ENCODE measurements at places on chromosomes 5 and 9. TPM values are rescaled to one million over a fixed set of nuclear protein-coding genes. Genes with fewer than 3 reads are reported as not detected.
A peak's percentile ranks its signal among the peaks of the same experiment; 100 is the strongest.

The CCDC112 gene
- 1.8 TPM for total RNA-seq

The LCN2 gene
- total RNA-seq: not detected

The LCN1 gene
- total RNA-seq: not detected

The TXNDC8 gene
- total RNA-seq: not detected

The PCDHA9 gene
- not detected for total RNA-seq

DNA sequence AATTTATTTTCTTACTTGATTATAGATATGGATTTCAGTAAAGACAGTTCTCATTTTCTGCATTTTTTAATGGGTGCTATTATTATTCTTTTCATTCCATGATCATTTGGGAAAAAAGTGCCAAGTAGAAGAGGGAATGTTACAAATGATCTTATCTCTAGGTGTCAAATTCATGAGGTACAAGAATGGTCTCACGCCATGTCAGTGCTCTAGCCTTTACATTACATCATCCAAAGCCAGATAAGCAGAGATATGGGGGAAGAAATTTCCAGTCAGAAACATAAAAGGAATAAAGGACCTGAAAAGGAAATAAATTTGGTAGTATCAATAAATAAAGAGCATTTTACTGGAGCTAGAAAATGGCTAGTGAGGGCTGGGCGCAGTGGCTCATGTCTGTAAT, 1544.2 kb upstream of the CDH6 start:
- DNase-seq: no peak

DNA sequence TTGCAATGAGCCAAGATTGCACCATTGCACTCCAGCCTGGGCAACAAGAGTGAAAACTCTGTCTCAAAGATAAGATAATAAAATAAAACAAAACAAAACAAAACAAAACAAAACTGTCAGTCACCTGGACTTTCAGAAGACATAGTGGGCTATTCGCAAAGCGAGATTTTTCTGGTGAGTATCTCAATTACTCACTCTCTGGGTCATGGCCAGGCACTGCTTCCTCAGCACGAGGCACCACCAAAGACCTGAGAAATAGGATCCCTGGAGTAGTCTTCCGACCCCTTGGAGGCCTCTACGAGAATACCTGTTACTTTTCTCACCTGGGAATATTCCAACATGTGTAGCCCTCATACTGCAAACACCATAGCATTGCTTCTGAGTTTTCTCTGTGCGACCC, 201.7 kb upstream of the ZNF618 start:
- no peak for DNase-seq

- DNase-seq: no peak
Observed at GRCh38 chr9:77092536-77092935, 73.1 kb downstream of the FOXB2 start.

DNA sequence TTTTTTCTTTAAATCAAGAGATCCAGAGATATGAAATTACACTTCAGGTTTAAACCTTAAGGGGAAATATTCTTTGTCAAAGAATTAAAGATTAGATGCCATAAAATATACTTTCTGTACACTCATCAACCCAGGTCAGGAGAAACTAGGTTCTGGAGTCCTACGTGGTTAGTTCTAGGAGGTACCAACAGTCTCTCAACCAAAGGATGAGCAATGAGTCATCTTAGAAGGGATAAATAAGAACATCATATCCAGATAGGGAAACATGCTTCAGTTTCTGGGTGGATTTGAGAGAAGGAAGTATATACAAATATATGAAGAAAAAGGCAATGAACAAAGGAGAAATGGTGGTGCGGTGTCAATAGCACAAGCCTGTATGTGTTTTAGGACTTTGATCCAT, 98.2 kb downstream of the CSNK1G3 start:
- no peak for DNase-seq

- no peak for DNase-seq
Observed at GRCh38 chr9:130352081-130352480, 86.5 kb downstream of the HMCN2 start.

DNA sequence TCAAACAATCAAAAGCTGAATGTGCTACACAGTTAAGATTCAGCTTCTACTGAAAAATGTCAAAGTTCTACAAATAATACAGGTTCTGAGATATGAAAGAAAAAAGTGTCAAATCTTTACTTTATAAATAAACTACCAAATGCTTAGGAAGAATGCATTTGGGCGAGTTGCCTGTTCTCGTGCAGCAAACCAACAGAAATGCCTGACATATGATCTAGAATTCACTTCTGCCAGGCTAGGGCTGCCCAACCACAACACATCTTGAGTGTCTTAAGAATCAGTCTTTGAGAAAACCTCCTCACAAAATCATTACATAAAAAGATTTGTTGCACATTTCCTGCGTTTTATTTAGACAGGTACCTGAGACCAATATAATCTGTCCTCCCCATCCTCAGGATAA, 42.2 kb downstream of the ANKH start:
- DNase-seq: no peak

- no peak for DNase-seq
Observed at GRCh38 chr9:8030095-8030494, 230.5 kb upstream of the DMAC1 start.

DNA sequence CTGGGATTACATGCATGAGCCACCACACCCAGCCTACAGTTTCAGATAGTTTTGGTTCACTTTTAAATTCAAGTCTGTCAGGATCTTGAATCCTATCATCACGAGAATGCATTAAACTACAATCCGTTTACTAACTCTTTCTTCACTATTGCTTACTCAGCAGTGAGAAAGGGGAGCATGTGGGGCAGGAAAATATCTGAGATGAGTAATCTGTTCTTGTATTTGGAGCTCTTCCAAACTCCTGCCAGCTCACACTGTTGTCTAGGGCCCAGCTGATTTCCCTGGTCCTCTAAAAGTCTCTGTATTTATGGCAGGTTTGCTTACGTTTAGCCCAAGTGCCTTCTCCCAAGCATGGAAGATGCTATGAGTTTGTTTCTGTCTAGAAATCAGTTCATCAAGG, 152.2 kb downstream of the FGF18 start:
- no peak for DNase-seq

DNA sequence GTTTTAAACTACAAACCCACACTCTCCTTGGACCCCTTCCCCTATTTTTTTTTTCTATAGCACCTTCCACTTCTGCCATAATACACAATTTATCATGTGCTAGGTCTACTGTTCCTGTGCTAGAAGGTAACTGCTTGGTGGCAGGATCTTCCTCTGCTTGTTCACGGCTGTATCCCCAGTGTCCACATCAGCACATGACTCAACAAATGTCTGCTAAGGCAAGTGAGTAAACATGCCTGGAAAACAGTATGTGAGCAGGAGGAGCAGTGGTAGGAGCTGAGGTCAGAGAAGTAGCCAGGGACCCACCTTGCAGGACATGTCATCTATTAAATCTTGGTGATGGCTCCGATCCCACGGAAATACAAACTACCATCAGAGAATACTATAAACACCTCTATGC, 79.4 kb downstream of the AUH start:
- DNase-seq: no peak

GRCh38 chr9:8364026-8364752, 564.6 kb upstream of the DMAC1 start:
- no peak for DNase-seq

DNA sequence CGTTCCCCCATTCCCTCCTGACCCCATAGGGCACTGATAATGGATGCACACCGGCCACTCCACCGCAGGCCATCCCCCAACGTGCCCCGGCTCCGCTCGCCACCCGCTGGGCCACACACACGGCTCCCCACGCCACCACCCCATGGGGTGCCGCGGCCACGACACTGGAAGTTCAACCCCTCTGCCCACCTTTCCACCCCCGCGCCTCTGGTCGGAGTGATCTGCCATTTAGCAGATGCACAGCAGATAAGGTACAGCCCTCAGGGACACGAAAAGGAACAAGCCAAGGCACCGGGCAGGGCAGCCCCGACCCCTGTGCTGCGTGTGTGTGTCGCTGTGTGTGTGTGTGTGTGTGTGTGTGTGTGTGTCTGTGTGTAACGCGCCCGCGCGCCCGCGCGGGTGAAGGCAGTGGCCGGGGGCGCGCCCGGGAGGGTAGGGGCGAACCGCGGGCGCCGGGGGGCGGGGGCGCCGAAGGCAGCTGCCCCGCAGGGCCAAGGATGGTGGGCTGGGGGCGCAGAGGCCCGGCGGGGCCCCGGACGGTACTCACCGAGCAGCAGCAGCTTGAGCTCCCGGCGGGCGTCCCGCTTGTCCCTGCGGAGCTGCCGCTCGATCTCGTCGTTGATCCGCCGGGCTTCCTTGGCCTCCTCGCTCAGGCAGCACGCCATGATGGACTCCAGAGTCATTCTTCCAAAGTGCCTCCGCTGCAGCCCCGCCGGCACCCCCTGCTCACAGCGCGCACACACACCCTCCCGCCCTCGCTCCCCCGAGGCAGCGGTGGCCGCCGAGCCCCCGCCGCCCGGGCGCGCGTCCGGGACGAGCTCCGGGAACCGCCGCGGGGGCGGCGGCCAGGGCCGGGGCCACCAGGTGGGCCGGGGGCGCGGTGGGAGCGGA, 813 bp downstream of the GNAQ start:
- DNase-seq: peak; percentile 67

- no peak for DNase-seq
Observed at GRCh38 chr5:170034231-170034630, 53.9 kb upstream of the INSYN2B start.

DNA sequence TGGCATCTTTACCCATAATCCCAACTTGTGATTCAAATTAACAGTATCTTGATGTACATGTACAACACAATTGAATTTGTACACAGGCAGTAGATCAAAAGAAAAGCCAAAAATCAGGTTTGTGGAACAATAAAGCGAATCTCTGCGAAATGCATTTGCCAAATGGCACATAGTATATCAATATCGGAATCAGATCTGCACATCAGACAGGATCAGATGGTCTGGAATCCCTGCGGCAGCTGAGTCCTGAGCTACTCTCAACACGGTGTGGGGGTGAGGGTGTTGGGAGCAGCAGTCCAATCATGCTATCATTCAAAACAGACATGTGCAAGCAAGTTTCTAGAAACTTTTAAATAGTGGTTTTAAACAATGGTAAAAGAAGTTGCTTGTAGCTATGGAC, 358.3 kb downstream of the SEMA5A start:
- no peak for DNase-seq

GRCh38 chr9:24460781-24461180, 84.9 kb downstream of the IZUMO3 start:
- DNase-seq: no peak
